Activated CD8-positive, alpha-beta memory T cell treated with anti-CD3 and anti-CD28 coated beads for 48 hours (primary cell): ENCODE measurements at places on chromosomes 3 and 15.

- no peak for DNase-seq
These were observed 65.8 kb upstream of the AKAP13 start for GRCh38 chr15:85314633-85315032.

GRCh38 chr3:184911570-184911969 is 99.6 kb downstream of the VPS8 start:
- no peak for DNase-seq

GRCh38 chr3:111732252-111732879 is 126.7 kb upstream of the PHLDB2 start:
- DNase-seq = no peak

DNA sequence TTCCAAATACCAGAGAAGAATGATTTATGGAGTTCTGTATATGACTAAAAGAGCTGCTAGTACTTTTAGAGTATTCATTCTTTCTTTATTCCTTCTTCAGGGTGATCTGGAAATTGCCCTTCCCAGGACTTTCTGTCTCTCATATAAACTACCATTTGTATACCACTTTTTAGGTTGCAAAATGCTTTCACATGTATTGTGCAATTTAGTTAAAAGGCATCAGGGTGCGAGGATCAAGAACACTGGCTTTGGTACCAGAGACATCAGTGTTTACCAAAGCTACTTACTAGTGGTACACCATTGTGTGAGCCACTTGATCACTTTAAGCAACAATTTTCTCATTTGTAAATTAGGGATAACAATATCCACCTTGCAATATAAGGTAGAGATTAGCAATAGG is 251.4 kb downstream of the TIGIT start:
- DNase-seq = no peak

- DNase-seq = no peak
These were observed 21.2 kb upstream of the SIAH2 start for GRCh38 chr3:150783920-150784746.

DNA sequence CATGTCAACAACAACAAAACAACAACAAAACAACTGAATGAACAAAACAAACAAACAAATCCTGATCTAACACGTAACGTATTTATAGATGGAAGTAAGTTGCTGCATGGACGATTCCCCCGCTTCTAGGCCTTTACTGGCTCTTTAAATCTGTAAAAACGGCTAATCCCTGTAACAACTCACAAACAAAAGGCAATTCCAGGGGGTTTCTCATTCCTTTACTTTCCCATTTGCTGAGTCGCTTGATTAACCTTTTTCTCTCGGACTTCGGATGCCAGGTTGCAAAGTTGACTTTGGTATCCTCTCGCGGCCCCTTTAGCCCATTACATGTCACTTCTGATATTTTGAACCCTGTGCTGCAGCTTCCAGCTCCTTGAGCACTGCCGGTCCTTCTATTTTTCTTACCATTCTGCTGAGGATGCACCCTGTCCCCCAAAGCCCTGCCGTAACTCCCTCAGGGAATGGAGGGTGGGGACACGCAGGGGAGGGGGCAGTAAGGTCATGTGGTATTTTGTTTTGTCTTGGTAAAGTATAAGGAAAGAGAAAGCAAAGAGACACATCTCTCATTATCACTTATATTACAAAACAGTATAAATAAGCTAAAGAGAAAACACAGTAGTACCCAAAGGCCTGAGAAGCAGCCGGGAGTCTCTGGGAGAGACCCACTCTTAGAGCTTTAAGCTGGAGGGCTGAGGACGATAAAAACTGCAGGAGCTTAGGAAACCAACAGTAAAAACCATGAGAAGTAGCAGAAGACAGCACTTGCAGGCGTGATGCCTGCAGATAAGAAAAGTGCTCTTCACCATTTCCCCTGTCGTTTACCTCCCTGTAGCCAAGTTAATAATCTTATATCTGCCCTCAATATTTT is 457.8 kb upstream of the ZNF717 start:
- no peak for DNase-seq

- no peak for DNase-seq
These were observed 206.7 kb upstream of the TBC1D5 start for GRCh38 chr3:17949101-17949500.

DNA sequence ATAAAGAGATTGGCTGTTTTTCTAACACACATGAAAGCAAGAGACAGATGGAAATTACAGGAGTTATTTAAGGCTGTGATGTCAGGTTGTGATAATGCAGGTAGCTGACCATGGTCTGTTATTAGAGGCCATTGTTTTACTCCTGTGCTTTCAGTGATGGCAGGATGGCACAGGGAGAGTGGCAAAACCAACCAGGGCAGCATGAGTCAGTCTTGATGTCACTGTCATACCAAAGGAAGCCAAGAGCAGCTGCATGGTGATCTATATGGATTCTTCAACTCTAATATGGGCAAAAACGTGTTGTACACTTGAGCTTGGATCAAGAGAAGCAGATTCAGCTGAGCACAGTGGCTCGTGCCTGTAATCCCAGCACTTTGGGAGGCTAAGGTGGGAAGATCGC is 91.8 kb upstream of the LMOD3 start:
- no peak for DNase-seq

- DNase-seq = no peak
These were observed 155.8 kb downstream of the NR1D2 start for GRCh38 chr3:24100696-24101402.

DNA sequence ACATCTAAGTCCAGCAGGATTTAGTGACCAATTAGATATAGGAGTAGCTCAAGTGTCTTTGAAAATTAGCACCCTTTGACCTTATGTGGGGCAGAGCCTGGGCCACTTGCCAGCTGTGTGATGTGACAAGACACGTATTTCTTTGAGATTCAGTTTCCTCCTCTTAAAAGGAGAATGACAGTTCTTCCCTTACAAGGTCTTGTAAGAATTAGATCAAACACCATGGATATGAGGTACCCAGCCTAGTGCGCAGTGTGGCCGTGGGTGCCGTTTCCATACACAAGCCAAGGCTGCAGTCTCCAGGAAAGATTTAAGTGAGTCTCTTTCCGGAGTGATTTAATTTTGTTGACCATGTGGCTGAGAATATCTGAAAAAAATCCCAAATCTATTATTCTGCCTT is 46.3 kb downstream of the ARHGAP31 start:
- DNase-seq = no peak

GRCh38 chr15:27813139-27813538 is 286.0 kb downstream of the OCA2 start:
- DNase-seq = no peak

DNA sequence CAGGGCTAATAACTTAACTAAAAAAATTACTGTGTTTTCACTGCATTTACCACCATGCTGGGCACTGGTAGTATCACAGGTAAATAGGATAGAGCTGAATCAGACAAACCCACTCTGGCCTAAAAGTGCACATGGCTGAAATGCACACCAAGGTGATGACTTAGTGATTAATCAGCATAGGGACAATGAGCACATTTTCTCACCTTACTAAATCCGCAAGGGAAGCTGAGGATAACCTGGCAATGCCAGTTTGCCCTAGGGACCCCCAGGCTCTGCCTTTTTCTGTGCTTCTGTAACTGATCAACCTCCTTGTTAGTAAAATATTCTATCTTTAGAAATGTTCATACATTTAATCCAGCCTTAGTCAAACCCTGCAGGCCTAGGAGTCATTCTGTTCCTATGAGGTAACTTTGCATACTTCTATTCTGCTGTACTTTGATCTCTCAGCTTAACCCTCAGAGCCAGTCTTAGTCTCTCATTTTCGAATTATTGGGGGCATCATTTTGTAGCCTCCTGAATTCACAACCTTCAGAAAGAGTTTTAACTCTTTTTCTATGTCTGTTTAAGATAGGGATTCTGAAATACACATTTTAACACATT is 562.9 kb upstream of the KCNMB2 start:
- no peak for DNase-seq

GRCh38 chr15:58951388-58952007 is 18.0 kb upstream of the SLTM start:
- no peak for DNase-seq

DNA sequence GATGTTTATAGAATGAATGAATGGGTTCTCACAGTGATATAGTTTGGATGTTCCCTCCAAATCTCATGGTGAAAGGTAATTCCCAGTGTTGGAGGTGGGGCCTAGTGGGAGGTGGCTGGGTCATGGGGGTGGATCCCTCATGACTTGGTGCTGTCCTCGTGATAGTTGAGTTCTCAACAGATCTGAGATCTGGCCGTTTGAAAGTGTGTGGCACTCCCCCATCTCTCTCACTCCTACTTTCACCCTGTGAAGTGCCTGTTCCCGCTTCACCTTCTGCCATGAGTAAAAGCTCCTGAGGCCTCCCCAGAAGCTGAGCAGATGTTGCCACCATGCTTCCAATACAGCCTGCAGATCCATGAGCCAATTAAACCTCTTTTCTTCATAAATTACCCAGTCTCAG is 170.8 kb upstream of the LINGO1 start:
- DNase-seq = no peak

- DNase-seq = no peak
These were observed 354.0 kb downstream of the LRTM1 start for GRCh38 chr3:54573858-54574257.

DNA sequence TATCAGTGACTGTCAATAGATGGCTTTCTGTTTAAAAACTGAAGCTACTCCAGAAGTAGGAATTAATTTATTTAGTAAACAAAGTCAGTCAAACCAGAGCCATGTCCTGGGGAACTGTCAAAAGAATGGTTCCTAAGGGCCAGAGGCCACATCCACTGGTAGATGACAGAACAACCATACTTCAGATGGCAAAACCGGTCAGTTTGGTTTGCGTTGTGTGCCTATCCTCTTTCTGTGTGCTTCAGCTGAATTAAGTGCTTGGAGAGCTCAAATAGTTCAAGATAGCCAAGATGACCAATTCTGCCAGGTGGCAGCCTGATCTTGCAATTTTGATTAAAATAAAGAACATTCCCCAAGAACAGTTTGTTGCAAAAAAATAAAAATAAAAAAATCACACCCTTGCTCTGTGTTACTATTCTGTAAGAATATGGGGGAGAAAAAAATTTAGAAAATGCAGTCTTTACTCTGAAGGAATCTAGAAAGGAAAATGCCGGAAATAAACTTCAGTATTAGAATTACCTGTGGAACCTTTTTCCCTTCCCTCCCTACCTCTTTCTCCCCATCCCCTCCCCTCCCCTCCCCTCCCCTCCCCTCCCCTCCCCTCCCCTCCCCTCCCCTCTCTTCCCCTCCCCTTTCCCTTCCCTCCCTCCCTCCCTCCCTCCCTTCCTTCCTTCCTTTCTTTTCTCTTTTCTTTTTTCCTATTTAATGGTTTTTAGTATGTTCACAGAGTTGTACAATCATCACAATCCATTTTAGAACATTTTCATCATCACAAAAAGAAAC is 2.5 kb downstream of the MAP3K13 start:
- no peak for DNase-seq

DNA sequence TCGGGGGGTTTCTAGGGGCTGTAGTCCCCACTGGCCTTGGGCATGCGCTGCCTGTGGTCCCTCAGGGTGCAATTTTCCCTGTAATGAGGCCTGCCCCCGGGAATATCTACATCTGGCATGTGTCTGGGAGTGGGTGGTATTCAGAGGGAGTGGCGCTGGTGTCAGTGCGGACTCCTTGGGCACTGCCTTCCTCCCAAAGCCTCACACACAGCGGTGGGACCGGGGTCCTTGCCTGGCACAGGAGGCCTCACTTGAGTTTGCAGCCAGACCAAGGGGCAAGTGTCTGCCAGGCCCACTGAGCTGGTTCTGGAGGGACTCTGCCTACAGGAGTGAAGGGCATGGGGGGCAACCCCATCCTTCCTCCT is 53.5 kb upstream of the PCSK6 start:
- no peak for DNase-seq

DNA sequence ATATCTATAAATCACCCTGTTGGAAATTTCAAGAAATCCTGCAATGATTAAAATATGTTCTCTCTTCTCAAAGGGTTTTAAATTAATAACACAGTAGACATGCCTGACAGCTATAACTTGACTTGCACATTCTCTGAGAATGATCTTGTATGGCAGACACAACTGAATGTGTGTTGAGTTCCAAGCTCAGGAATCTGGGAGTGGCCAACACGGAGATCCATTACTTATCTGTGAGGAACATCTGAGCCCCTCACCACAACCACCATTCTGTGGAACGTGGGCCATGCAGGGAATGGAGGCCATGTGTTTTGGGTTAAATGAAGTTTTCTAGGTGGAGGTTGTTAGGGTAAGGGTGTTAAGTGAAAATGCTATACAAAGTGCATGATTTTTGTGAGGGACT is 105.3 kb upstream of the CHMP2B start:
- DNase-seq = no peak

- no peak for DNase-seq
These were observed 141.5 kb upstream of the EIF1B start for GRCh38 chr3:40167958-40168357.

GRCh38 chr15:40995656-40996055 is 42.4 kb downstream of the CHAC1 start:
- no peak for DNase-seq

- DNase-seq = no peak
These were observed 208.4 kb upstream of the ALCAM start for GRCh38 chr3:105158286-105158685.

DNA sequence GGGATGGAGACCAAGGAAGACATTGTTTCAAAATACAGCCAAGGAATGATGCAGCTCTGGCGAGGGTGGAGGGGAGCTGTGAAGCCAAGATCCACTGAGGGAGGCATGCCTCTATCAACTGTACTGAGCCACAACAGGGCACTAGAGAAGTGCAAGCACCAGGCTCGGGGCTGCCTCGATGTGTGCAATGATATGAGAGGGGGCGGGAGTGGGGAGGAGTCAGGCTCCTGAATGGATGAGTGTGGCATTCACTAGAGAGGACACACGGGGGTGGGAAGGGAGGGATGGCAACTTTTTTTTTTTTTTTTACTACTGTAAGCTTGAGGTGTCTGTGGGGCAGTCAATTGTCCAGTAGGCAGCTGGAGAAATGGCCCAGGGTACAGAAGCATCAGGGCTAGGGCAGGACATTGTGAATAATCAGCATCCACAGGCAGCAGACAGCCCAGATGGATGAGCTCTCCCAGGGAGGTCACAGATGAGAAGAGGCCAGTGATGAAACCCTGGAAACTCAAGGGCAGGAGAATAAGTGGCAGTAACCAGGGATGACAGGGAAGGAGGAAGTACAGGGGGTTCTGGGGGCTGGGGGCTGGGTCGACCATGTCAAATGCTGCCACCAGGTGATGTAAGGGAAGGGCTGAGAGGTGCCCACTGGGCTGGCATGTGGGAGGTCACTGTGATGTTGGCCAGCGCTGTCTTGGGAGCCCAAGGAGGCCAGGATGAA is 5.9 kb downstream of the STOML1 start:
- DNase-seq = no peak

GRCh38 chr15:40618906-40619305 is 24.9 kb downstream of the KNL1 start:
- no peak for DNase-seq

- DNase-seq = no peak
These were observed 610.0 kb downstream of the FOXP1 start for GRCh38 chr3:70973558-70973957.

DNA sequence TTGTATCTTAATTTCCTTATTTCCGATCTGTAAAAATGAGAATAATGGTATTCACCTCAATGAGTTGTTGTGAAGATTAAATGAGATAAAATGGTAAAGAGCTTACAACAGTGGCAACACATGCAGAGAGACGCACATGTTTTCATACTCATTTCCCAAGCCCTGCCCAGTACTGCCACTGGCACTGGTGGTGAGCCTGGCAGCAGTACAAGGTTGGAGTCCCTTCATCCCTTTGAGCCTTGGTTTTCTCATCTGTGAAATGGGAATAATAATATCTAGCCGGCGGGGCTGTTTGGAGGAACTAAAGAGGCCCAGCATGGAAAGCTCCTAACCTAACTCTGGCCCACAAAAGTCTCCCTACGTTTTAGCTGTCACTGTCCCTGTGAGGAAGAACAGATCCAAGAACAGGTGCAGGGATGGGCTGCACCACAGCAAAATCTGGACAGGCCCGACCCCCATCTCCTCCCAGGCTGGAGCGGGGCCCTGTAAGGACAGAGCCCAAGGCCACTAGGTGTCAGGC is 866 bp upstream of the CD276 start:
- DNase-seq = no peak
